ENCODE measurements at places on chromosomes 4 and X.

GRCh38 chr4:189792924-189793618, 147.6 kb upstream of the FRG1 start:
- no peak for DNase-seq

DNA sequence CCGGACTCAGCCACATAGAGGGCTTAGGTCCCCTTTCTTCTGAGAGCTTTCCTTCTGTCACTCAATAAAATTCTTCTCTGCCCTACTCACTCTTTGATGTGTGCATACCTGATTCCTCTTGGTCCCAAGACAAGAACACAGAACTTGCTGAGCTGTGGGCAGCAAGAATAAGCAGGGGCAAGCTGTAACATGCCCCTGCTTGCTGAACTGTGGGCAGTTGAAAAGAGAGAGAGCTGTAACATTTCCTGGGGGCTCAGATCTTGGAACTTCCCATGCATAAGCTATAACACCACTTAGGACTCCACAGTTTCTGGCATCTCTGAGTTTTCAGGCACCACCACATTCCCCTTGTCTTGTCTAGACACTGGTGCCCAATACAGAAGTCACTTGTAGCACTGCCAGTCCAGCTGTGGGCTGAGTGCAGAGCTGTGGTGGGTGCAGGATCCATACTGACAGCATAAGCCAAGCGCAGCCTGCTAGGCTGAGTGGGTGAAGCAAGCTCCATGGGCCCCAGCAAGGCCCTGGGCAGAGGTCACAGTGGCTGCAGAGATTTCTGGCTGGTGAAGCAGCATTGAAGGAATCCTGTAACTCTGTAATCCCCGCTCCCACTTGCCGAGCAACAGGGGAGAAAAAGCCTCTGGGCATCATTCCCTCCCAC, 241.2 kb downstream of the PCDH10 start:
- no peak for DNase-seq

DNA sequence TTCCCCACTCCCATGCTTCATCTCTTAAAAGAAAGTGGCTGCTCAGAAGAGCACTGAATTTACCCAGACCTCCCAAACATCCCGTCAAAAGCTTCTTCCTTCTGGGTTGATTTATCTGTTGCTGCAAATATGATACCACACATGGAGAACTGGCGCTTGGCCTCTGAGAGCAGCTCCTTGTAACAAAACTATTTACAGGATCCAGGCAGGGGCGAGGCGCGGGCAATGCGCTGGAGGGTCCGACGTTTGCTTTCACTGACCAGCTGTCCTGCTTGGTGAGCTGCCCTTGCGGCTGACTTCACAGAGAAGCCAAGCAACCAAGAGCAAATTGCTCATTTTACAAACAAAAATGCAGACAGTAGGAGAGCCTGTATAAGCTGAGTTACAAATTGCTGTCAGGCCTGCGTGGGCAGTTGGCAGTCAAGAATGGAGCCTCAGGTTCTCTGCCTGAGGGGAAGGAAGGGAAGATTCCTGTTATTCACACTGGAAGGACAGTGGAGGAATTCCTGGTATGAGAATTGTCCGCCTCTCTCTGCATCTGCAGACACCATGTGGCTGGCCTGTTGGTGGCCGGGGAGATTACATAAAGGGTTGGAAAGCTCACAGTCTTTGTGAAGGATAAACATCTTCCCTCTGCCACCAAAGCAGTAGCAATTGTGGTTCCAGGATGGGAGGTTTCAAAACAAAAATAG, 192.2 kb upstream of the LEF1 start:
- DNase-seq, result no peak

DNA sequence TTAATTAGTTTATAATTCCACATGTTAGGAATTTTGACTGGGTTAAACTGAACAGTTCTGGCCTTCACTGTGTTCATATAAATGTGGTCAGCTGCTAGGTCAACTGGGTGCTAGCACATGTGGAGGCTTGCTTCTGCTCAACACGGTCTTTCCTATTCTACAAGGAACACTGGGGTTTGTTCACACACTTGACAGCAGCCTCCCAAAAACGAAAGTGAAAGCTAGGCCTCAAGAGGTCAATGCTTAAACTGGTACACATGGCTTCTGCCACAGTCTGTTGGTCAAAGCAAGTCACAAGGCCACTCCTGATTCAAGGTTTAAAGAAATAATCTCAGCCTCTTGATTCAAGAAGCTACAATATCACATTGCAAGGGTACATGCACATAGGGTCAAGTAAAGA, 126.5 kb downstream of the QDPR start:
- DNase-seq, result no peak

DNA sequence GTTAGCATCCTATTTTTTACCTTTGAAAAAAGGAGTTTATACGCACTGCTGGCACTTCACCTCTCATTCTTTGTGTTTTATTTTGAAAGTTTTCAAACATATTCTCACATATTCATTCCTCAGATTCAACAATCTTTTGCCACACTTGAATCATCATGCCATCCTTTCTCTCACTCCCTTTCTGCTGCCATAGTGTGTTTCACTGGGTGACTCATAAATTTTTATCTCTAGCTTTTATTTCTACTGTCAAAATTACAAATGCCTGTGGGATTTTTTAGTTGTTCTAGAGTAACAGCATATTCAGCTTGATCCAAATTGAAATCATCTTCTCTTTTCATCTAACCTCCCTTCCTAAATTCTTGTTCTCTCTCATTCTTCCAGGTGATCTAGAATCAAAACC, 28.0 kb downstream of the MFSD8 start:
- DNase-seq, result no peak

DNA sequence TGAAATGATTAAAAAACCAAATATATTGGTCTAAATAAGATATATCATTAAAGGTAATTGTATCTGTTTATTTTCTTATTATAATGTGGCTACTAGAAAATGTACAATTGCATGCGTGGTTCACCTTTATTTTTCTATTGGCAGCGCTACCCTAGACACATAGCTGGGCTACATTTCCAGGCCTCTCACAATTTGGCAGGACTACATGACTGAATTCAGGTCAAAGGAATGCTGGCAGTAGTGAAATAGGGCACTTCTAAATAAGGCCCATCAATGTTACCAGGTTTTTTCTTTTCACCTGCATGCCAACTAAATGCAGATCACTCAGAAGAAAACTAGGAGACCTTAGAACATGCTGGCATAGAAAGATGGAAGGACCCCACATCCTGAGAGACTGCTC, 1072.9 kb upstream of the SLIT2 start:
- no peak for DNase-seq

GRCh38 chr4:142719854-142720541, 126.1 kb downstream of the INPP4B start:
- DNase-seq, result no peak

DNA sequence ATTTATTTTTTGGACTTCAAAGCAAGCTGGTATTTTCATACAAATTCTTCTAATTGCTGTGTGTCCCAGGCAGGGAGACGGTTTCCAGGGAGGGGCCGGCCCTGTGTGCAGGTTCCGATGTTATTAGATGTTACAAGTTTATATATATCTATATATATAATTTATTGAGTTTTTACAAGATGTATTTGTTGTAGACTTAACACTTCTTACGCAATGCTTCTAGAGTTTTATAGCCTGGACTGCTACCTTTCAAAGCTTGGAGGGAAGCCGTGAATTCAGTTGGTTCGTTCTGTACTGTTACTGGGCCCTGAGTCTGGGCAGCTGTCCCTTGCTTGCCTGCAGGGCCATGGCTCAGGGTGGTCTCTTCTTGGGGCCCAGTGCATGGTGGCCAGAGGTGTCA, 15.3 kb downstream of the FGFR3 start:
- DNase-seq, result no peak

DNA sequence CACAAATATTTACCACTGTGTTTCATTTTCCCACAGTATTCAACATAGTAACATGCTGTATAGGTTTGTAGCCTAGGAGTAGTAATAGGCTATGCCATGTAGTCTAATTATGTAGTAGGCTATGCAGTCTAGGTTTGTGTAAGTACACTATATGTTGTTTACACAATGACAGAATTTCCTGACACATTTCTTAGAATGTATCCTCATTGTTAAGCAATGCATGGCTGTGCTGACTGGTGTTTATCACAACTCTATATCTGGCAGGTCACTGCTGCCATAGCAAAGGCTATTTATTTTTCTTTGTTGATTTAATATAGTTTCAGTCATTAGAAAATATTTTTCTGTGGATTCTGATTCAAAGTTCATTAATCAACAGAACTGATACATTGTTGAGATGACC, 108.3 kb upstream of the TEX13A start:
- no peak for DNase-seq

DNA sequence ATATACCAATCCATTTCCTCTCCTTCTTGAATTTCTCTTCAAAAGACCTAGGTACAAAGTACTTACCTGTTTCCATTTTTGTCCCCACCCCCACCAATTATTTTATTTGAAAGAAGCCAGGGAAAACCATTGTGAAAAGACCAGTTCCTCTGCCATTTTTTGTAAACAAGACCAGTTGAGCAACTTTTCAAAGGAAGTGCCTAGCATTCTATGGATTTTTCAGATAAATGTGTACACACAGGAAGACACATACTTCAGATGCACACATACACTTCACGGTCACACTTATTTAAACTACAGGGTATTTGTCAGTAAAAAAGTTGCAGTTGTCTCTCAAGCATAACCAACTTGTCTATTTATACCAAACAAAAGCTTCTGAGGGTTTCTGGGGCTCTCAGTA, 587.2 kb upstream of the KLHL4 start:
- DNase-seq, result no peak

DNA sequence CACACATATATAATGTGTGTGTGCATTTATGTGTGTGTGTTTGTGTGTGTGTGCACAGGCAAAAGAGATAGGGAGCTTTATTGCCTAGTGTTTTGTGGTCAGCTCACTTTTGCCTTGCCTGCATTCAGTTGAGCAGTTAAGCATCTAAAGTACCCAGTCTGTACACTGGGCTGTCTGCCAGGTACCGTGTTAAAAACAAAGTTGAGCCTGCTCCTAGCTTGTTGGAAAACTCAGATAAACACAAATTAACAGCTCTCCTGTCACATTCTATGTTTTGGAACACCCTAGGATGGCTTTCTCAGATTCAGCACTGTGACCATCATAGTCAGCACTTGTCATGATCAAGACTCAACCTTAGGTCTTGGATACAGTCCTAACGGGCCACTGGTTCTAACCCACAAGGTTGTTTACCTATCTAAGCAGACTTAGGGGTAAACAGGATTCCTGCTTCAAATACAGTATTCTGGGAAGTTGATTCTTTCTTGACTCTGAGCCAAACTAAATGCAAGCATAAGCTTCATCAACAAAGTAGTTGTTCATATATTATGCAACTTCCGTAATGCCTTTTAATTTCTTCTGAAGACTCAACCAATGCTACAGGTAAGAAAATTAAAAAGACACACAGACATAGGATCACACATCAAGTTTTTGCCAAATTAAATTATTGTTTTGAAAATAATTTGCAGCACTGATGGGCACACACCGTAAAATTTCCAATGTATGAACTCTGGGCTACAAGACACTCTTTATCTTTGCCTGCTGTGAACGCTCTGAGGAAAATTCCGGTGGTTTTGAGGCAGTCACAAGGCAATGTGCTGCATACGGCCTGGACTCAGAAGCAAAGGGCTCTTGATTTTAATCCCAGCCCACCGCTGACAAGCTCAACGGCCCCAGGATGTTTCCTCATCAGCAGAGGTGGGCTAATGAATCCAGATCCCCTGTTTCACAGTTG, 11.3 kb upstream of the CD99 start:
- no peak for DNase-seq

GRCh38 chr4:125551466-125551865, 236.7 kb downstream of the FAT4 start:
- DNase-seq, result no peak

DNA sequence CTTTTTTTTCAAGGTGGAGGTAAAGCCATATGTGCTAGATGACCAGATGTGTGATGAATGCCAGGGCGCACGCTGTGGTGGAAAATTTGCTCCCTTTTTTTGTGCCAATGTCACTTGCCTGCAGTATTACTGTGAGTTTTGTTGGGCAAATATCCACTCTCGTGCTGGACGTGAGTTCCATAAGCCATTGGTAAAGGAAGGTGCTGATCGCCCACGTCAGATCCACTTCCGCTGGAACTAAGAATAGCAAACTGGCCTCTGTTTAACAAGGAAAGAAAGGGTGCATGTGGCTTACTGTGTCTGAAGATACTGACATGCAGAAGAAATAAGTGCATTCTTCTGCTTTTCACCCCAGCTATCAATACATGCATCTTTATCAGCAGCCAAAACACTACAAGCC, 63.9 kb downstream of the CPEB2 start:
- no peak for DNase-seq

DNA sequence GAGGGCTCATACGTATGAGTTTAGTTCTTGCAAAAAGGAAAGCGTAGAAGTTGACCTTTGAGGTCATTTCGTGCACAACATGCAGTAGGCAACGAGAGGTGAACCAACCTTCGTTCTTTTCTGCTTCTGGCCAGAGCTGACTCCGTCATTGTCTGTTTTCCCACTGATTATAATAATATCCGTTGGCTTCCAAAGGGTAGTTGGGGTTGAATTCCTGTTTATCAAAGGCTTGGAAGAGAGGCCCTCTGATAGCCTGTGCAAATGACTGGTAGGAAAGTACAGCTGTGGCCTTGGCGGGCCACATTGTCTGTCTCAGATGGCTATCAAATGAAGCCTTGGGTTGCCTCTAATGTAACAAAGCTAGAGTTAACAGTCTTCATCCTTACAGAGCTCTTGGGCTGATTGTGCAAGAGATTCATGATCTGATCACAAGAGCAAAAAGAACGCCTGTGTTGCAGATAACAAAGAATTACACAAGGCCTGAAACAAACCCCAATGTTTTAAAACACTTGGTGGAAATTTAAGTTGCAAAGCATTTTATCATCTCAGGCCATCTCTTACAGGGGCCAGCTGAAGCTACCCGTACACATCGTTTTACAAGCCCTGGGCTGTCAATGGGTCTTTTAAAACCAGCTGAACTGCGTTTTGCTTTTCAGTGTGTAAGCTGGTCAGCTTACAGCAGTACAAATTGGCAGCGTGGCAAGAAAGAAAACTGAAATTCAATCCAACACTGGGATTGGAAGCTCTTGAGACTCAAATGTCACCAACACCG, 46.1 kb upstream of the FAM9C start:
- no peak for DNase-seq

DNA sequence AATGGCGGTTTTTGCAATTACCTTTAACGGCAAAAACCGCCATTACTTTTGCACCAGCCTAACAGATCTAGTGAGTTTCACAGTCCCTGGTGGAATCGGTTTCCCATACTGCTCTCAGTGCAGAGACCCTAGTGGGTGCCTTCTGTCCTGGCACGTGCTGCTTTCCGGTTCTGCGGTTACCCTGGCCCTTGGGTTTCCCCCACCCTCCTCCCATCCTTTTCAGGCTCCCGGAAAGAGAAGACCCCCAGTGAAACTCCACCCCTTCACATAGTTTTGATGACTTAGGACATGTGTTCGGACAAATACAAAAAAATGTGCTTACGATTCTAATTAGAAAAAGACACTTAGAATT, 36.9 kb downstream of the NLGN3 start:
- no peak for DNase-seq

DNA sequence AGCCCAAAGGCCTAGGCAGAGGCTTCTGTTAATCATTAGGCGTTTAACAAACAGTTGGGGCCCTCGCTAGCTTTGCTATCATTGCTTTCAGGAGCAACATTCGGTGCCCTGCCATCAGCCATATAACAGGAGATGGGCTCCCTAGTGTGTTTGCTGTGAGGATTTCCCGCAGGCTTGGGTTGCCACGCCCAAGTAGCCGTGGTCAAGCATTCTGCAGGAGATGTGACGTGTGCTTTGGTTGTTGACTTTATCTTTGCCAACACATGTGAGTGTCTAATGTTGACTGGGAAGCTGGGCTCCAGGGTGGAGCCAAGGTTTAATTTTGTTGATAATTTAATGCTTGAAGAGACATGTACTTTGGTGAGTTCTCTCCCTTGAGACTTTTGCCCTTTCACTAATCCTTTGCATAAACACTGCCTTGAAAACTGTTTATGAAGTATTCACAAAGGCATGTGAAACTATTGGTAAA, 184.6 kb upstream of the KIT start:
- no peak for DNase-seq
